NCI-H1436 (cell line): ENCODE measurements at places on chromosomes 6 and 20.

GRCh38 chr6:28618898-28619555, 93.3 kb downstream of the GPX5 start:
- DNase-seq: no peak

DNA sequence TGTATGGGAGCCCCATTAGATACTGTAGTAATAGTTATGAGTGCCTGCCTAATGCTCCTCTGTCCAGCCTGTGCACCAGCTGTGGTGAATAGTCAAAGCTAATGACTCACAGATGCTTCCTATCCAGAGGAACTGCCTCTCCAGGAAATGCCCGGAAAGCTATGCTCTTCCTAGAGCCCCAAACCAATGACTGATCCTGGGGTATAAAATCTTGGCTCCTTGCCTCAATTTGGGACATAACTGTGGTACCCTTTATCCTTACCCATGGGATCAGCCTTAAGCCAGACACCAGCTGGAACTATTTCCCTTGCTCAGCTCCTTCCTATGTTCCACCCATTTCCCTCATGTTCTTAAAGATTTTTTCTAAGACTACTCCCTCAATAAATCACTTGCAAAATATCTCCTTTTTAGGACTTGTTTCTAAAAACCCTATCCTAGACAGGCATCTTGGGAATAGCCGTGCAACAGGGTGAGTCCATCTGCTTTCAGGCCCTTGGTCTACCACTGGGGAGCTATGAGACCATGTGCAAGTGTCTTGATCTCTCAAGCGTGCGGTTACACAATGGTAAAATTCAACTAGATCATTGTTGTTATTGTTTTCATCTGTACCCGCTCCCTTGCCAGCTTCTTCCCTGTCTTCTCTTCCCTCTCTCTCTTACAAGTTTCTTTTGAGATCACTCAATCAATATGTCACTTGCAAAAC, 283.7 kb downstream of the BTBD3 start:
- DNase-seq: no peak

- no peak for DNase-seq
Observed at GRCh38 chr20:6566821-6567220, 200.7 kb upstream of the BMP2 start.

DNA sequence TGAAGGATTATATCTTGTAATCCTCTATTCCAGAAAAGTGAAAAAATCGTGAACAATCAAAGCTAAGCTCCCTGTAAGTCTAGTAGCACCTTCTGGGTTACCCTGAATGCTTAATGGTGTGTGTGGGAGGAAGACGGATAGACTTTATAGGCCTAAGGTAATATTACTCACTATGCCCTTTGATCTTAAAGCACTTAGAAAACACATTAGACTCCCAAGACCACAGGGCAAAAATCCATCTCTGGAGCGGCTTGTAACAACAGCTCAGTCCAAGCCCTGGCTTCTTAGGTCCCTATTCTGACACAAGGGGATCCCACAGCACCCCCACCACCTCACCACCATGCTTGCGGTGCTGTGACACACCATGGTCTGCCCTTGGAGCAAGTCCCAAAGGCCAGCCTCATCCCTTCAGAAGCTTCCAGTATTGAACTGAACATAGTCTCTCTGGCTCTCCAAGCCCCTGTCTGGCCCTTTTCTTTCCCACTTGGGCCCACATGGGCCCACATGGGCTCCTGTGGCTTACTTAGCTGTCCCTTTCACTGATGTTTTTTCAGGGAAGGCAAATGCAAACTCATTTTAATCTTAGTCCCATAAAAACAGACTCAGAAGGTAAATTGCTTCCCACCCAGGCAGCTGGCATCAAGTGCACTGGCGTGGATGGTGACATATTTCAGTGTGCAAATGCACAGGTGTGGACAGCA, 28.3 kb downstream of the C6orf132 start:
- DNase-seq: no peak

- DNase-seq: no peak
Observed at GRCh38 chr6:149898966-149899365, 1.1 kb upstream of the RAET1E start.

GRCh38 chr6:111183702-111184517, 96.6 kb downstream of the SLC16A10 start:
- DNase-seq: no peak

GRCh38 chr6:132322398-132322797, 78.9 kb downstream of the MOXD1 start:
- DNase-seq: no peak

GRCh38 chr6:35427435-35427834, 24.7 kb upstream of the FANCE start:
- DNase-seq: no peak

- no peak for DNase-seq
Observed at GRCh38 chr20:50347284-50348063, 156.8 kb downstream of the CEBPB start.

GRCh38 chr6:64477391-64477790, 841.8 kb downstream of the PHF3 start:
- no peak for DNase-seq

DNA sequence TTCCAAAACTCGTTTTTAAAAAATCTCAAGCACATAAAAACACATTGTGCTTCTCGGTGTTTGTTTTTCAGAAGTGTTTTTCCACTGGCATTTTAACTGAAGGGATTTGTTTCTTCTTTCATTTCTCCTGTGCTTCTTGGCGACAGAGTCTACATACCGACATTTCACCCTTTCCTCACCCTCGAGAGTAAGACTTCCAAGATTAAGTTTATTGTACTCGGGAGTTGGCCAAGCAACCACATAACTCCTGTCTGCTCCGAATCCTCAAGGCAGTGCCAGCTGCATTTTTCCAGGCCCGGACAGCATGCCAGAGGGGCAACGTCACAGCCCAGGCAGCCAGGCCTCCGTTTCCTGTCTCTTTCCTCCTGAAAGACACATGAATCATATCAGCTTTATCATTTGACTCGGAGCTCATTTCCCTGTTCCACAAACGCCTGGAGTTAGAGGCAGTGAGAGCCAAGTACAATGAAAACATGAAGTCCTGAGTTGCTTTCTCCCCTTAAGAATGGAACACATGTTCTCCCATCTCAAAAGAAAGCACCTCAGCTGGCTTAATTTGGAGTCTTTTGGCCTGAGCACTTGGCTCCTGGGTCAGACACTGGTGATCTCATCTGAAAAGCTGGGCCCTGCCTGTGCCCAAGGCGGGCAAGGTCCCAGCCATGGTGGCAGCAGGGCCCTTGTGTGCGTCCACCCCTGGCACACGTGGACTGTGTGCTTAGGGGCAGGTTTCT, 23.2 kb upstream of the FAM50B start:
- DNase-seq: no peak

DNA sequence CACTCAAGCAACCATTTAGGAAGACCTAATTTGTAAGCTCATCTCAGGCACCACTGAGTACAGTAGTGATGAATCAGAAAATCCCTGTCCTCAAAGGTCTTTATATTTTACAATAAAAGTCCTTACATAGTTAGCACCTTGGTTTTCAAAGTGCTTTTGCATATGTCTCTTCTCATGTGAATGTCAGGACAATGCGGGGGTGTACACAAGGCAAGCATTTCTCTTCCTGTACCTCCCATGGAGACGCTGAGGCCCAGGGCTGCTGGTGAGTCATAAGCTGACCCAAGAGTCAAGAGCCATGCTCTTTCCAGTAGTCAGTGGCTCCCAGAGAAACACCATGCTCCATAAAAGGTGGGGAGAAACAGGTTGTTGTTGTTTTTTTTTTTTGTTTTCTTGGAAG, 174.0 kb downstream of the GJA10 start:
- DNase-seq: no peak

- no peak for DNase-seq
Observed at GRCh38 chr20:15603506-15603905, 969.7 kb downstream of the KIF16B start.

DNA sequence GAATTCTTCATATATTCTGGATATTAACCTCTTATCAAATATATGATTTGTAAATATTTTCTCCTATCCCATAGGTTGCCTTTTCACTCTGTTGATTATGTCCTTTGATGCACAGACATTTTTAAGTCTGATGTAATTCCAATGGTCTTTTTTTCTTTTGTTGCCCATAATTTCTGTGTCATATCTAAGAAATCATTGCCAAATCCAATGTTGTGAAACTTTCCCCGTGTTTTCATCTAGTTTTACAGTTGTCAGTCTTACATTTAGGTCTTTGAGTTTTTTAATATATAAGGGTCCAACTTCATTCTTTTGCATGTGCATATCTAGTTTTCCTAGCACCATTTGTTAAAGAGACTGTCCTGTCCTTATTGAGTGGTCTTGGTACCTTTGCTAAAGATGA, 111.5 kb downstream of the SESN1 start:
- DNase-seq: no peak
